Activated naive CD8-positive, alpha-beta T cell treated with anti-CD3 and anti-CD28 coated beads, Interleukin-2, amount 50 U/mL, for 16 hours (primary cell): ENCODE measurements at places on chromosomes 11 and 22.

- DNase-seq = no peak
Measured at GRCh38 chr11:73999581-74000306, 9.1 kb downstream of the UCP3 start.

DNA sequence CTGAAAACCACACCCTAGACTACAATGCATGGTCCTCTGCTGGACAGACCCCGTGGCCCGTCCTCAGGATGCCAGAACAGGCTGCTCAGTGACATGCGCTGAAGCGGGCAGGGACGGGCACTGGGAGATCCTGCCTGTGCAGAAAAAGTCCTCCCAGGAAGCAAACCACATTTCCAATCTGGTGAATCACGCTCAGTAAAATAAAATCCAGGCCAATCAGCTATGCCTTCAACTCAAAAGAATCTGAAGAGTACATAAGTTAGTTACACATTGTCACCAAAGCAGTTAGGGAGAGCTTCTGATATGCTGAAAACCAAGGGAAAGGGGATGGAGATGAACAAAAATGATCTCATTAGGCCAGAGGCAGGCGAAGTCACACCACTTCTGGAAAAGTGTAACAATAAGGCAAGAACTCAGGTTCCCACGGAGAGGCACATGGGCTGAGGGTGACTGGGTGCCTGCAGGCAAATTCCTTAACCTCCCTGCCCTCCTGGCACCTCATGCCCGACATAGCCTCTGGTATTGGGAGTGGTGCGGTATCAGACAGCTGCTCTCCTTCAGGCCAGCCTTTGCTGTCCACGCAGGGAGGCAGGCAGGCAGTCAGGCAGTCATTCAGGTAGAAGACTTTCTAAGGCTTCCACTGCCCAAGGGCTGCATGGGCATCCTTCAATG, 66.4 kb downstream of the APOL5 start:
- DNase-seq = no peak

- no peak for DNase-seq
Measured at GRCh38 chr22:17566776-17567175, 3.5 kb downstream of the SLC25A18 start.

DNA sequence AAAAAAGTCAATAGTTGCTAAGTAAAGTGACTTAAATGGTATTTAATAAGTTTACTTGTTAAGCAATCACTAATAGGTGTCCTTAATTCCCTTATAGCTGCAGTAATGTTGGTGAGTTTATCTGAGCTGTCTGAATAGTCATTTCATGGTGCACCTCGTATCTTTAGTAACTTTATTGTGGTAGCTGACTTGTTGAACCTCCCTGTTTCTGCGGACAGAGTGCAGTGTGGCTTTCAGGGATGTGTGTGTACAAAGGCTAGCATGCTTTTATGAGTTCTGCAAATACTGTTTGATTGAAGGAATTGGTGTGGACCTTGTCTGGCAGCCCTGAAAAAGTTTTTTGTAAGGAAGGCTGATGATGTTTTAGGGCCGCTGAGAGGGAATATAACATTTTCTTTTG, 2.6 kb downstream of the ZNRF3 start:
- DNase-seq = no peak

DNA sequence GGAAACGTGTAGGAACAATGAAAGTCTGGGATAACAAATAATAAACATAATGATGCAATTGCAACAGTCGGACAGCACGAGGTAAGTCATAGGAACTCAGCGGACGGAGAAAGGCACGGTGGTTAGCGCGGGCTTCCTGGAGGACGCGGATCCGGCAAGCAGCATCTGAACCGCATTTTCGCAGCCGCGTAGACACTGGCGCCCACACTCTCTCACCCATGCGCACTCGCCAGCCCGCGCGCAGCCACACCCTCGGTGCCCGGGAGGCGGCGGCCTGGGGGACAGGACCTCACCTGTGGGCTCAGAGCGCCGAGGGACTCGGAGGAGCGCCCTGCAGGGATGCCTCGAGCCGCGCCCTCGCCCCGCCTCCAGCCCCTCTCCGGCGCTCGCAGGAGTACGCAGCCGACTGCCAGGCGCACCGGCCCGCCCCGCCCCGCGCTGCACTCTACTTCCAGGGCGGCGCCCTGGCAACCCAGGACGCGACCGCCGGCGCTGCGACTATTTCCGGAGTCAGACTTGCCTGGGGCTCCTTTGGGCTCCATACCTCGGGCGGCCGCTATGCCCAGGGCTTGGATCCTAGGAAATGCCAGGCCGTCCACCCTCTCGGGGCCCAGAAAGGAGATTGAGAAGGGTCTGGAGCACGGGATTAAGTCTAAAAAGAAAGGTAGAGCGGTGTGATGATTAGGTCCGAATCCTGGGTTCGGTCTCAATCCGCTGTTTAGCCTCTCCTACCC, at the start of gene TTLL1:
Gene TTLL1, minus strand, starts transcription at position 408 of the 734 bp plus-strand sequence. CDS start 13,805 bp downstream, outside the sequence.
- peak; percentile 78 for DNase-seq

GRCh38 chr11:134556186-134556585, 144.1 kb upstream of the B3GAT1 start:
- DNase-seq = no peak
